Fibroblast of lung (primary cell): ENCODE measurements at places on chromosomes 16 and 17. TPM values are rescaled to one million over a fixed set of nuclear protein-coding genes. Genes with fewer than 3 reads are reported as not detected.

- peak; percentile 27 for DNase-seq
Observed at GRCh38 chr17:1959871-1960544, 65.1 kb downstream of the RTN4RL1 start.

- peak; percentile 34 for DNase-seq
Observed at GRCh38 chr17:38464251-38464722, 36.0 kb downstream of the ARHGAP23 start.

- DNase-seq, result peak; percentile 0
Observed at GRCh38 chr16:76265434-76266045, 11.7 kb upstream of the CNTNAP4 start.

DNA sequence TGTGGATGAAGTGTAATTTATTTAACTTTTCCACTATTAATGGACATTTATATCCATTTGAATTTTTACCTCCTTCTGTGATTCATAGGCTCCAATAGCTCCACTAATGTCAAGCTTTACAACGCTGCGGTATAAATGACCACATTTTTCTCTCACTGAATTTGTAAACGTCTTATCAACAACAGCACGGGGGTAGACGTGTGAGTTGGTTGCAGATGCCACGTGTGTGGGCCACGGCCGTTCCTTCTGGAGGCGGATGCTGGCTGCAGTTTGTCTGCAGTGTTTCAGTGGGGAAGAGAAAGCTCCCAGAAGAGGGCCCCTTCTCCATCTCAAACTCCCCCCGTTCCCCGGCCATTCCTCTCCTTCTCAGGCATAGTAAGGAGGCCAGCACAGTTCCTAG lies 68.2 kb upstream of the XYLT1 start:
- peak; percentile 77 for DNase-seq

DNA sequence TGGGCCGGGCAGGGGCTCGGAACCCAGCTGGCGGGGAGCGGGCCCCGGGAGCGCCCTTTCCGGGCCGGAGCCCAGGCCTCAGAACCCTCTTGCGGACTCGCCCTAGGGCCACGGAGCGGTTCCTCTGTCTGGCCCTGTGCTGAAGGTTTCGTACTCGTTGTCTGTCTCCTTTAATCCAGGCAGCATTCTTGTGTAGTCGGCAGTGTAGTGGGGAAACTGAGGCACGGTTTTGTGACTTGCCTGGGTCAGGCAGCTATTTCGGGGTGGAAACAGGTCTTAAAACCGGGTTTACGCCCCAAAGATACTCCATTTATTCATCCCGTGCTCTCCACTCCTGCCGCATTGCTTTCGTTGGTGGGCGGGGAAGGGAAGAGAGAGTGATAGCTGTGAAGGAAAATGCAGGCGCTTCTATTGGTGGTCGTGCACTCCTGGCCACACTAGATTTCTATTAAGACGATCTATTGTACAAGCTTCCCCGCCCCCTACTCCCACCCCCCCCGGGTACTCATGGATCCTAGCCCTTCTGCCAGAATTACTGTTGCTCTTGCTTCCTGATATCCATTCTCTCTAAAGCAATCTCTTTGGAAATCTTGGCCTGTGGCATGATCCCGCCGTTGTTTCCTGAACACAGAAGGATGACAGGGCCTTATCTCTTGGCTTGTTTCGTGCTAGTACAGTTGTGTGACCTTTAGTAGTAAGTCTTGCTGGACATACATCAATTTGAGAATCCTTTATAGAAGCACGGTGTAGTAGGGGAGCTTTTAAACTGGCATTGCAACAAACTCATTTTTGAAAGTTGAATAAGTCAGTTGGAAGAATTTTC lies 751 bp downstream of the DCAF7 start:
- DNase-seq, result peak; percentile 58

DNA sequence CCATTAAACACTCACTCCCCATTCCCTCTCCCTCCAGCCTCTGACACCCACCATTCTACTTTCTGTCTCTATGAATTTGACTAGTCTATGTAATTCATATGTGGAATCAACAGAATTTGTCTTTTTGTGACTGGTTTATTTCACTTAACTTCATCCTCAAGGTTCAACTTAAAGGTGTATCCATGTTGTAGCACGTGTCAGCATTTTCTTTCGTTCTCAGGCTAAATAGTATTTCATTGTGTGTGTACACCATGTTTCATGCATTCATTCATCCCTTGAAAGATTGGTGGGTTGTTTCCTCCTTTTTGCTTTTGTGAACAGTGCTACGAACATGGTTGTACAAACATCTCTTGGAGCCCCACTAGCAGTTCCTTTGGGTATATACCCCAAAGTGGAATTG lies 36.0 kb downstream of the ATP2C2 start:
- no peak for DNase-seq

DNA sequence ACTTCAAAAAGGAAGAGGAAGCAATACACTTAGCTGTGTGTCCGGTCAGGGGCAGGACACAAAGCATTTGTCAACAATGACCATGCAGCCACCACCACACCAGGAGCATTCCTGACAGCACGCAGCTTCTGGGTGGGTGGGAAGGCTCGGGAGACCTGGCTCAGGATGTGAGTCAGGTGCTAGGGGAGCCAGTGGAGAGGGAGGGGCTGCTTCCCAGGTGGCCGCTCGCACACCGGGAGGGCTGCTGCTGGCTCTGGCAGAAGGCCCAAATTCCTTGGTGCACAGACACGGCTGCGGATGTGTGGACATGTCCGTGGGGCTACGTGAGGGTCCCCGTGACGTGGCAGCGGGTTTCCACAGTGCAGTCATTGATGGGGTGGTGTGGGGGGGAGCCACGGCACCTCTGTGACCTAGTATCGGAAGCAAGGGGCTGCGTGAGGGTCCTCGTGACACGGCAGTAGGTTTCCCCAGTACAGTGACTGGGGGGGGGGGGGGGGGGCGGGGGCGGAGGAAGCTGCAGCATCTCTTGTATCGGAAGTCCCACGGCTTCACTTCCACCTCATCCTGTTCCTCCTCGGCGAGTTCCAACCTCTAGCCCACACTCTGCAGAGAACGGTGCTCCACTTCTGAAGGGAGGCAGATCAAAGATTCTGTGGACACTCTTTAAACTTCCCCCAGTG lies 112.8 kb downstream of the ZNF778 start:
- DNase-seq, result peak; percentile 78

The ZSCAN10 gene
- not detected in 2 replicates for total RNA-seq
